ENCODE measurements at places on chromosomes 7 and 10.

DNA sequence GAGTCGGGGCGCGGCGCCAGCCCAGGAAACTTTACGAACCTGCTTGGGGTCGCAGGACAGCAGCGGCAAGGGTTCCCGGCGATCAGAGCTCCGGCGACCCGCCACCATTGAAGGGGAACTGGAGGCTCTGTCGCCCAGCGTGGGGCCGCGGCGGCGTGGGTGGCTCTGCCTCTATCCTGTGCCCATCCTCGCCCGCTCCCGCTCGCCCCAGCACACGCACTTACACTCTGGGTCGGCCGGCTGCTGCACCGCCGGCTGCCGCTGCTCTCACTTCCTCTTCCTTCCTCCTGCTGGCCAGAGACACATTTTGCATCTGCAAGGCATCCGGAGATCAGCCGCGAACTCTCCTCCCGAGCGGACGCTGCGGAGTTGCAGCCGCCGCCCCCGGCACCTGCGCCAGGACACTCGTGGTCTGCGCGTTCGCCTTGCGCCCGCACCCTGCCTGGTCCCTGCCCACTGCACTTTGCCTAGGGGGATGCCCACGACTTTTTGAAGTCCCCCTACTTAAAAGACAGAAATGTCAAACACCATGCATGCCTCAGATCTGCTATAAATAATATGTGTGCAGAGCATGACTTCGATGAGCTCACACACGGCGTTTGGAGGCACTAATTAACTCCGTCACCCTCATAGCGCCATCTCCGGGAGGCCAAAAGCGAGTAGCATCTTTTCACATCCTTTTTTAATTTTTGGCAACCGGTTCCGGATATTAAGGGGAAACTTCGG lies at the start of gene ELMO1:
ELMO1 (minus strand) TSS at position 229 of the 726 bp plus-strand sequence. CDS start 106,174 bp downstream, outside the sequence.
- peak; percentile 39 for DNase-seq

DNA sequence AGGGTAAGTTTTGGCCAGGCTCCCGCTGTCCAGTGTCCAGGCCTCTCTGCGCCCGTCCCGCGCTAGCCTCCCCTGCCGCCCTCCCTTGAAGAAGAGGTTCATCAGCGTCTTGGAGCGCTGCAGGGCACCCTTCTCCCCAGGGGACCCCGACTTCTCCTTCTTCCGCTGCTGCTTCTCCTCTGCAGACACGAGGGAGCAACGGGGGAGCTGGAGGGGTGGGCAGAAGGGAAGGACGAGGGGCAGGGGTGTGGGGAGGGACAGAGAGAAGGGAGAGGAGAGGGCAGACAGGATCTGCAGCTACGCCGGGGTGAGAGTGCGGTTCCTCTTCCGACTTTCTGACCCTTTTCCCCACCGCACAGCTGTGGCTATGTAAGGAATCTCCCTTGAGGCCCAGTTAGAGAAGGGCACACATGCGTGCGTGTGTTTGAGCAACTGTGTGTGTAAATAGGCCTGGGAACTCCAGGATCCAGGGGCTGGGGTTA lies 12.8 kb downstream of the PDZD7 start:
- DNase-seq = no peak

- DNase-seq = peak; percentile 58
Measured at GRCh38 chr7:136405931-136406777, 429.0 kb upstream of the MTPN start.

DNA sequence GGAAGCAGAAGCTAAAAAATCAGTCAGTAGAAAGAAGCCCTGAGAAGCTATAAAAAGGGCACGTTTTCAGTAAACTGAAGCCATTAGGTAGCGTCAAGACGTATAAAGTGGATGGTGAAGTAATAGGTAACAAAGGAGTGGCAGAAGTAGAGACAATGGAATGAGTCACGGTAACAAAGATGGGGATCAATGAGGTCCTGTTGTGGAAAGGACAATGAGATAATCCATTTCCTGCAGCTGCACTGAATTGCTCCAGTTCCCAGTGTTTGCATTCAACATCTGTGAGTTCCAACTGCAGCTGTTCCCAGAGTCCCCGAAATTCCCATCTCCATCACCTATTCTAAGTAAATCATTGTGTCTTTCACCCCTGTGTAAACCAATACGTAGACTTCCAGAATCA lies 4.8 kb upstream of the HYCC1 start:
- no peak for DNase-seq

DNA sequence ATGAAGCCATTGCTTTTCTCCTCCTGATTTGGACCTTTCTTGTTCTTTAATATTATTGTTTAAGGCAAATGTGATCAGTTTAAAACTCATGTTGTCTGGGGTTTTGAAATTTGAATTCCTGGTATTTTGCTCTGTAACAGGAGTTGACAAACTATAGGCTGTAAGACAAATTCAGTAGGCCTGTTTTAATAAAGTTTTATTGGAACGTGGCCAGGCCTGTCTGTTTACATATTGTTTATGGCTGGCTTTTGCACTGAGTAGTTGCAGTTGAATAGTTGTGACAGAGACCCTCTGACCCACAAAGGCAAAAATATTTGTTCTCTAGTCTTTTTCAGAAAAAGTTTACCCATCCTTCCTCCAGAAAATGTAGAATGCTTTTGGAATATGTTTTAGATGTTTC lies 29.8 kb downstream of the STARD3NL start:
- DNase-seq = no peak

GRCh38 chr7:39252916-39253315 lies 275.2 kb downstream of the POU6F2 start:
- DNase-seq = no peak

- DNase-seq = no peak
Measured at GRCh38 chr7:43479042-43479441, 103.9 kb upstream of the STK17A start.

DNA sequence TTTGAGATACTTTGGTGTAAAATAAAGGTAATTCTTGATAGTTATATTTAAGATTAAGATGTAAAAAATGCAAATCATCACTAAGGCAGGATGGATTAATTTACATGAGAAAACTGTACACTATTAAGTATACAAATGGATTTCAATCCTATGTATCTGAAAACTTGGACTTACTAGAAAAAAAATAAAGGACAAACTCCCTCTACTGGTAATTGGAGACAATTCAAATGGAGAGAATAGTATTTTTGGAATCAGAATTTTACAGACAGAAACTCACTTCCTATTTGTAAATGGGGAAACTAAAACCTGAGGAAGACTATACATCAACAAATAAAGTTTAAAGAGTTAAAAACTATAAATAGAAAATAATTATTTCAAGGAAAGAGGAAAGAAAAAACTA lies 62.6 kb downstream of the CUL2 start:
- no peak for DNase-seq

DNA sequence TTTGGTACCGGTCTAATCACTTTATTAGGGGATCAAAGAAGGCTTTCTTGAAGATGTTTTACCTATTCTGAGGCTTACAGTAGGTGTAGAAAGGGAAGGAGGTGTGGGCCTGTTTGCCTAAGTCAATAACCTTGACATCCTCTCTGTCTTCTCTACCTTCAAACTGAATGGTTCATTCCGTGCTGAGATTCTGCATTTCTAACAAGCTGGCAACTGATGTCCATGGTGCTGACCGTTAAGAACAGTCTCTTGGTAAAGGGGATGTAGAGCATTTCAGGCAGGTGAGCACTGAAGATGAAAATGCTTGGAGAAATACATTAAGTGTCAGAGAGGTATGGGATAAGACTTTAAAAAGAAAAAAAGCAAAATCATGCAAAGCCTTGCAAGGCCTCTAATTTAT lies 51.5 kb upstream of the DGKB start:
- no peak for DNase-seq

DNA sequence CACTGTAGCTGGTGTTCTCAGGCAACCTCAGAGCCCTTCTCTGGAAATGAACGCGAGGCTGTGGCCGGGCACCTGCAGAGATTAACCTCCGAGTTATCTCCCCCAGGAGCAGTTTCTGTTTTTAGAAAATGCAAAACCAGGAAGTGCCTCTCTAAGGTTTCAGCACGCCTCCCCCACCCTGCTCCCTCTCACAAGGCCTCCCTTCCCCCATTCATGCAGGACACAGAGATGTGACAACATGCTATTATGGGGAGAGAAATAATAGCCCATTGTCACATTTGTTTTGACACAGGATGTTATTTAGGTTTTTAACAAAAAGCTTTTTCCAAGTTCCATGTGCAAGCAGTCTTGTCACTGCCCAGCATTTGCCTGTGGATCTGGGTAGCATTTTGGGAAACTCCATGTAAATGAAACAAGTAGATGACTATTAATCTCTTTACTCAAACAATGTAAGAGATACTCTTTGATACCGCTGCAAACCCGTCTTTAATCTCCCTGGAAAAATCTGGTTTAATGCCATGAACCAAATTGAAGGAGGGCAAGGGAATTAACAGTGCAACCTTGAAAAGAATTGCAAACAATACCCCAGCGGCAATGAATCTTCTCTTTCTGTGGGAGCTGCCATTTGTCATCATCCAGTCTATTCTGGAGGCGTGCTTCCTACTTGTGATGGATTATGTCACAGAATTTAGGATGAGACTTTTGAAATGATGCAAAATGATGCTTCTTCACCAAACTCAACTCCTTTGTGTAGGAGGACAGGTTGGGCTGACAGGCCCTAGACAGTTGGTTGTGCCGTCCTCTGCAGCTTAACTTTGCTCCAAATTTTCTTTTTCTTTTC lies 86.5 kb upstream of the NMT2 start:
- DNase-seq = no peak

Measured in K562 (cell line).